ENCODE measurements at places on chromosomes 6 and 20.

- DNase-seq = no peak
Measured at GRCh38 chr6:167152862-167153261, 4.9 kb downstream of the GPR31 start.

DNA sequence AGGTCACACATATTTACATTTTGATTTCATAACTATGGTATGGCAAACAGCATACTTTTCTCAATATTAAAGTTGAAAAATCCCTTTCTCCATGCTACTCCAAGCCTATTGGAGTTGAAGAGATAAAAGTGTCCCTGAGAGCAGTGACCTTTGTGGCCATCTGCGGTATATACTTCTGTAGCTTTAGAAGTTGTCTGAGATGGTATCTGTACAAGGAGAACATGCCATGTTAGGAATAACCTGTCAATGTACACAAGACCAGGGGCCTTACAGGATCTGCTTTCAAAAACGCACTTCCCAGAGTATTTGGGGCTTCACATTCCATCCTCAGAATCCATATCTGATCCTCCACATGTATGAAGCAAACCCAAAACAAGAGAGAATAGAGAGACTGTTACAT, 226.7 kb downstream of the MEI4 start:
- no peak for DNase-seq

DNA sequence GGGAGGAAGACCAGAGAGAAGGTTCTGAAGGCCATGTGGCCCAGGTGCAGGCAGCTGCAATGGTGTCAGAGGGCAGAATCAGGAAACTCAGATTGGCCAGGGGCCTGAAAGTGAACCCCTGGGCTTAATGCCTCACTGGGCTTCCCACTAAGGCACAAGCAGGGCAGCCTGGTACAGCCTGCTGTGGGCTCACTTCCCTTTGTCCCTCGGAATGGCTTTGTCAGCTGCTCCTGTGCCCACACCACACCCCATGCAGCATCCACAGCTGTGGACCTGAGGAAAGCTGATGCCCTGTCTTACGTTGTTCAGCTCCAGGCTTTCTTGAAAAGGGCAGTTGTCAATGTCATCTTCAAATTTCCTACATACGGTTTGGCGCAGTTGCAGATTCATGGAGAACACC, 2.4 kb downstream of the CST9 start:
- DNase-seq = no peak

GRCh38 chr6:31441365-31442267, 38.2 kb downstream of the MICA start:
- DNase-seq = peak; percentile 72

DNA sequence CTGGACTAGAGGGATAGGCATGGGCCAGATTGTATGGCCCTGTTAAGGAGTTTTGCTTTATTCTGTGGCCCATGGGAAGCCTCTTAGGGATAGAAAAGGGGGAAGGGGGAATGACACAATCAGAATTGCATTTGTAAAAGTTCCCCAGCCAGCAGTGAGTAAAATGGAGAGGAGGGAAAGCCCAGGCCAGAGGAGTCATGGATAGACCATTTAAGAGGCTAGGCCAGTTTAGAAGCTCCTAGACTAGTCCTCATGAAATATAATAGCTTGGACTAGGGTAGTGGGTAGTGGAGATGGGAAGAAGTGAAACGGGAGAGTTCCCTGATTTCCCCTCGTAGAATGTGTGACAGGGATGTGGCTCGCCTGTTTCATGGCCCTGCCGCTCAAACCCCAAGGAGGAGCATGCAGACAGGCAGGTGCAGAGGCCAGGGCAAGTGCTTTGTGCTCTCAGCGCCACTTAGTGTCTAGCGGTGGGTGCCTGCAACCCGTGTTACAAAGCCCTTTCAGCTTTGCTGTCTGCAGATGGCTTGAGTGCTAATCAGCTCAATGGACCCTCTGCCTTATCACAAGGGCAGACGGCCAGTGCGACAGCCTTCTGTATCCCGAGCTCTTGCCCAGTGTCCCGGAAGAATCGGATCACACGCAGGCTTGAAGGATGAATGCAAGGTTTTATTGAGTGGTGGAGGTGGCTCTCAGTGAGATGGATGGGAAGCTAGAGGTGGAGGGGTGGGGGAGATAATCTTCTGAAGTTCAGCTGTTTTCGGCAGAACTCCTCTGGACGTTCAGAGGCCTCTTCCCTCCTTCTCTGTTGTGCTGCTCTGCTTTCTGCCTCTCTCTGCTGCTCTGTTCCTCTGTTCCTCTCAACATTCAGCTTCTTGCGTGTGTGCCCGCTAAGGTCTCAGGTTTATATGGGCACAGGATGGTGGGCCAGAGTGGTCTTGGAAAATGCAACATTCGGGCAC, 141.1 kb downstream of the CEP57L1 start:
- no peak for DNase-seq

- DNase-seq = no peak
Measured at GRCh38 chr6:110067837-110068591, 89.9 kb downstream of the GPR6 start.

DNA sequence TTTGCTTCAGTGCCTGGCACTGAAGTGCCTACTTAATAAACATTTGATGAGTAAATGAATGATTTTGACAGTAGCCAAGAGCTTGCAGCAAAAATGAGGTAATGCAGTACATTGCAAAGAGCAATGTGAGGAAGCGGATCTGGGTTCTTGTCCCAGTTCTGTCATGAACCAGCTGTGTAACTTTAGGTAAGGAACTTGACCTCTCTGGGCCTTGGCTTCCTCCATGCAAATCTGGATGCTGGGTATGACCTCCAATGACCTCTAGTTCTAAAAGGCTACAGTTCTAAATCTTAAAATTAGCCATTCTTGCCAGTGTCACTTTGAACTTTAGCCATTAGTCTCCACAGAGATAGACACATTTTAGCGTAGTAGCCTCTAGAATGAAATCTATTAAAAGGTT, 3.6 kb upstream of the SAMD5 start:
- DNase-seq = no peak

DNA sequence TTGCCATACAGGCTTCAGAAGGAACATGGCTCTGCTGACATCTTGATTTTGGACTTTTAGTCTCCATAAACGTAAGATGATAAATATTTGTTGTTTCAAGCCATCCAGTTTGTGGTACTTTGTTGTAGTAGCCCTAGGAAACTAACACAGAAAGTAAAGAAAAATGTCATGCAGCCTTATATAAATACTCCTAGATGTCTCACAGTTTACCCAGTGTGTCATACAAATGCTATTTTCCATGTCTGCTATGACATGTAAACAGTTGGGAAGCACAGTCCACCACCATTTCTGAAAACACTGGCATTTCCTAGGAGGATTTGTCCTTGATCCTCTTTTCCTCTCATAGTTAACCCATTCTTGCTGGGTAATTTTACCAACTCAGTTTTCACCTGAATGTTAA, 30.6 kb upstream of the ME1 start:
- no peak for DNase-seq

GRCh38 chr6:80543598-80544222, 437.2 kb downstream of the BCKDHB start:
- DNase-seq = no peak

- DNase-seq = peak; percentile 88
Measured at GRCh38 chr20:63969838-63970713, at the start of gene ZNF512B. Gene ZNF512B (minus strand): TSS chr20:63969930. CDS start chr20:63967950, 1,980 bp downstream.

All from HEK293T (cell line).